ENCODE measurements at places on chromosomes 6 and 20.

DNA sequence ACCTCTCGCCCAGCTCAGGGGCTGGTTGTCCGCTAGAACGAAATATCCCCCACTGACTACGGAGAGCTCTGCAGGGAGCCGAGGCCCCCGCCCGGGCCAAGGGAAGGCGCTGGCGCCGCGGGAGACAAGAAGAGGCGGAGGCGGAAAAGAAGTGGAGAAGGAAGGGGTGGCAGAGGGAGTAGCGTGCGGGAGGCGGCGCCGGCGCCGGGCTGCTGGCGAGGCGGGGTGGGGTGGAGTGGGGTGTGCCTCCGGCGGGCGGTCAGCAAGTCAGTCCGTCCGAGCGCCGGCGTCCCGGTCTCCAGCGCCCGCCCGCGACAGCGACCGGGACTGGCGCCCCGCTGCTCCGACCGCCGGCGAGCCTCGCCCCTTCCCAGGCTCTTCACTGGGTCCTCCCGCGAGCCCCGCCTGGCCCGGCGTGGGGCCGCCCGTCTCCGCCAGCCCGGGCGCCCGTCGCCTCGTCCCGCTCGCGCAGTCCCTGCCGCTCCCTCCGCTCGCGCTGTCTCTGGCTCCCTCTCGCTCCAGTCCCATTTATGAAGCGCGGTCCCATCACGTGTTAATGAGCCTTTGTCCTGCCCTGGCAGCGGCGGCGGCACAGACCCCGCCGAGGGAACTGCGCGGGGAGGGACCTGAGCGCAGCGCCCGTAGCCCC, at the start of gene CNR1:
Gene CNR1 (minus strand): TSS at position 504 of the 649 bp plus-strand sequence. CDS start 21,073 bp downstream, outside the sequence.
- DNase-seq = no peak

GRCh38 chr20:12289465-12289864, 371.8 kb downstream of the BTBD3 start:
- DNase-seq = no peak

GRCh38 chr6:119463081-119463626, 113.6 kb upstream of the MAN1A1 start:
- DNase-seq = no peak

DNA sequence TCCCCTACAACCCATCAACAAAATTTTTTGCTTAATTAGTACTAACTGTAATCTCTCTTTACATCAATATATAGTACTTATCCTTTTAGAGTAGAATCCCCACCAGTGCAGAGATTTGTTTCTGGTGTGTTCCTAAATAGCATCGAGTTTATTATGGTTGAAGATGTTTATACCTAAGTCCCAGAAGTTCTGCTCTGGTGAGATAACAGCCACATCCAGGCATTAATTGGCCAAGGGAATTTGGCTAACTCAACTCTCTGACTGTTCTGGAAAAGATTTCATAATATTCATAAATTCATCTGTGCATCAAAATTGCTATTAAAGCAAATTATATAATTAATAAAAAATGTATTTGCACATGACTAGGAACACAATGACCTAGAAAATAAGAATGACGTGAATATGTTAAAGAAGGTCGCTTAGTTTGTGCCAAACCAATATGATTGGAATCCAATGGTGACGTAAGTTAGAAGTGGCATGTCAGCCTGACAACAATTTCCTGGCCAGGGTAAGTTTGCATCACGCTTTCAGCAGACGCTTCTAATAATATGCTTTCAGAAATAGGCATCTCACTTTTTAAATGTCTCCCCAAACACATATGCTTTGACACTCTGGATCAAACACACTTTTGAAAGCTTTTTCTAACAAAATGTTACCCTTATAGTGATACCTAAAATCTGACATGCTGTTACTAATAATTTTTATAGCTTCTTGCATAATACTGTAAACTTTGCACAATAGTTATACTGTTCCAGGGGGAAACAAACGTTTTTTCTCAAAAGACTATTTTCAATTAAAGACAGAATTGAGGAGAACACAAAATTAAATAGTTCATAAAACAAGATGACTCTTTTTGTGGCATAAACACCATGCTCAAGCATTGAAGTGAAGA, 236.7 kb downstream of the TENT5A start:
- no peak for DNase-seq

GRCh38 chr6:97067045-97067444, 142.5 kb downstream of the KLHL32 start:
- no peak for DNase-seq

GRCh38 chr6:56927538-56928453, 27.1 kb upstream of the BEND6 start:
- DNase-seq = no peak

- DNase-seq = no peak
These were observed 162.3 kb upstream of the TNFAIP3 start for GRCh38 chr6:137704802-137705159.

Measured in activated CD8-positive, alpha-beta memory T cell treated with anti-CD3 and anti-CD28 coated beads, Interleukin-2, amount 50 U/mL, for 4 hours (primary cell).